ENCODE measurements at places on chromosomes 7 and 10.

GRCh38 chr10:95730233-95730632 is 25.7 kb upstream of the ENTPD1 start:
- DNase-seq: no peak

GRCh38 chr7:18927134-18927533 is 190.3 kb downstream of the TWIST1 start:
- DNase-seq: no peak

- no peak for DNase-seq
These were observed 98.3 kb downstream of the TMEM130 start for GRCh38 chr7:98771519-98771918.

GRCh38 chr10:21055339-21056135 is 158.4 kb upstream of the NEBL start:
- DNase-seq: no peak

GRCh38 chr7:37352974-37353948 is 95.4 kb downstream of the ELMO1 start:
- DNase-seq: no peak

- DNase-seq: no peak
These were observed 108.4 kb downstream of the SFMBT2 start for GRCh38 chr10:7302392-7302906.

GRCh38 chr10:131675104-131675503 is 225.7 kb upstream of the PPP2R2D start:
- no peak for DNase-seq

GRCh38 chr7:98475352-98475751 is 74.5 kb upstream of the BAIAP2L1 start:
- DNase-seq: no peak

DNA sequence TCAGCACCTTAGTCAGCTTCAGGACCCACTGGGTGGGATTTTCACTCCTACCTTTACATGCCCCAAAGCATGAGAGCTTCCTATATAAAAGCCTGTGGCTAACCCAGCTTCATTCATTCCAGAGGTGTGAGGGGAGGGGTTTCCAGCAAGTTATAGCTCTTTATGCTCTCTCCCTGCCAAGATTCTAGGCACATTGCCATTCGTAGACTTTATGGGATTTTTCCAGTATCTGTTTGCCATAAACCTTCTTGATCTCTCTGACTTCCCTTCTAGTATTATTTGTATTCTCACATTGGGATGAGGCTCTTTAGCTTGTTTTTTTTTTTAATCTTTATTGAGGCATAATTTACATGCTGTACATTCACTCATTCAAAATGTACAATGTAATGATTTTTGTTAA is 67.5 kb downstream of the POU6F2 start:
- no peak for DNase-seq

DNA sequence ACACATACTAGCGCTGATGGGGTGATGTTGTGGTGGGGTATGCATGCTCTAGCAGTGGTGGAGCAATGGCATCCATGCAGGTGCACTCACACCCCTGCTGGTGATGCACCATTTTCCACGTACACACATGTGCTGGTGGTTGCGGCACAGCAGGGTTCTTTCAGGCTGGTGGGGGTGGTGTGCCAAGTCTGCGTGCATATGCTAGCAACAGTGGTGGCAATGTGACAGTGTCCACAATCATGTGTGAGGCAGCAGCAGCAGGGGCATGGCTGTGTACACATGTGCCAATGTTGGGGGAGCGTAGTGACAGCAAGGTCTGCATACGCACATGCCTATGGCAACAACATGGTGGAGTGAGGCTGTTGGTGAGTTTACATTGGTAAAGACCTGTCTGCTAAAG is 148.1 kb downstream of the ZWINT start:
- no peak for DNase-seq

- no peak for DNase-seq
These were observed 149.9 kb downstream of the NEURL1 start for GRCh38 chr10:103643381-103643780.

DNA sequence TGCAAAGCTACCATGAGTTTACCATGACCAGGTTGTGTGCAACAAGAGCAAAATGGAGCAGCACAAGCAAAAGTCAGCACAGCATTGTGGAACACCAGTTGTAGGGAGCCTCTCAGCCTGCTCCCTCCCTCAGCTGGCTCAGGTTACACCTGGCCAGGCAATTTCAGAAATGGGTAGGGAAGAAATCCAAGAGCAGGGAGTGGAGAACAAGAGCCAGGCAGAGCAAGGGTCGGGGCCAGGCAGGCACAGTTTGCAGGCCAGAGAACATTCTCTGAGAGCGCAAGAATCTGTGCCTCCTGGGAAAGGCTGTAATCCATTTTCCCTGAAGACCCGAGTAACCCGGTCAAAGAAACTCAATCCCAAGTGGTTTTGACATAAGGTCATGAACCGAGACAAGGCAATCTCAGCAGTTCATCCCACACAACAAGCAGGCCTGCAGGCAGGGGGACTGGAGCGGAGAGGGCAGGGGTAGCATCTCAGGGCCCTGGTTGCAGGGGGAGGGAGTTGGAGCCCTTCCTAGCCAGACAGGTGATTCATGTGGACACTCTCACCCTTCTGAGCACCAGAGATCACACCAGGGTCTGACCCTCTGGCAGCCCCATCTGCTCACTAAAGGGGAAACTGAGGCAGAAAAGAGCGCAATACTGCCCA is 258.4 kb downstream of the PLXNA4 start:
- DNase-seq: no peak

DNA sequence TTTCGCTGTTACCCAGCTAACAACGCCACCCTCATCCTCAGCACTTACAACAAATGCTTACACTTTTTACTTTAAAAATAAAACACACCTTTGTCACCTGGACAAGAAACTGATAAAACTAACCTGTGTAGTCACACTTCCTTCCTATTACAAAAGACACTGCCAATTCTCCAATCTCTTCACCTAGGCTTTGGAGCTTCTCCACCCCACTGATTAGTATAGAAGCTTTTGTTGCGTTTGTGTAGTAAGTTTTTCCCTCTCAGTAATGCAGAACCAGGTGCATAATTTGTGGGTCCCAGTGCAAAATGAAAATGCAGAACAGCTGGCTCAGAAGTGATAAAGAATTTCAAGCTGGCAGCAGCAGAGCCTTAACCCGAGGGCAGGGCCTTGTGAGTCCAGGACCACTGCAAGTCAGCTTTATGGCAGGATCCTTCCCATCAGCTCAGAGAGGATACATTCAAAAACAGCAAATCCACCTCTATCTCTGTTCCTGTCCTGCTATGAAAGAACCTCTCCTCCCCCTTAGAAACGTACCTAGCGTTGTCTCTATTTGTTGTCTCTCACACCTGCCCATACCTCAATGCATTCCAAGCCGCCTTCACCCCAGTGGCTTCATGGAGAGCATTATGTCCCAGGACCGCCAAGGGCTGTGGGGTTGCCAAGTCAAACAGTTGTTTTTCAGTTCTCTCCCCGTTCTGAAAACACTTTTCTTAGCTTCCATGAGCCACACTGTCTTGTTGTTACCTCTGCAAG is 40.3 kb upstream of the EGFR start:
- DNase-seq: no peak

DNA sequence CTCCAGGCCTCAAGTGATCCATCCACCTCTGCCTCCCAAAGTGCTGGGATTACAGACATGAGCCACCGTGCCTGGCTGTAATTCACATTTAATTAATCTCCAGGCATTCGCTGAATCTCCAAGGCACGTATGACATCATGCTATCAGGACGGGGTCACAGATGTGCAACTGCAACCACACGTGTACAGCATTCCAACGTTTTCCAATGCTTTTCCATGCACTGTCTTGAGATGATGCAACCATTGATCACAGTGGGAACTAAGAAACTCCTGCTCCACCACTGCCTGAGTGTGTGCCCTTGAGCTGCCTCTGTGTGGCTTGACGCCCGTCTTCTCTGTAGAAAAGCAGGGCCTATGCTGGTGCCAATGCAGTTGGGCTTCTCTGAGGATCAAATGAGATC is 119.8 kb upstream of the LYZL2 start:
- DNase-seq: no peak

GRCh38 chr7:26627891-26628341 is 236.5 kb downstream of the SKAP2 start:
- no peak for DNase-seq

GRCh38 chr10:12505683-12506082 is 156.3 kb downstream of the CAMK1D start:
- no peak for DNase-seq

GRCh38 chr10:15483215-15484075 is 112.4 kb upstream of the FAM171A1 start:
- no peak for DNase-seq

- DNase-seq: no peak
These were observed 37.0 kb upstream of the LRRC17 start for GRCh38 chr7:102875700-102876295.

GRCh38 chr10:81915504-81915897 is 40.5 kb downstream of the NRG3 start:
- DNase-seq: no peak

DNA sequence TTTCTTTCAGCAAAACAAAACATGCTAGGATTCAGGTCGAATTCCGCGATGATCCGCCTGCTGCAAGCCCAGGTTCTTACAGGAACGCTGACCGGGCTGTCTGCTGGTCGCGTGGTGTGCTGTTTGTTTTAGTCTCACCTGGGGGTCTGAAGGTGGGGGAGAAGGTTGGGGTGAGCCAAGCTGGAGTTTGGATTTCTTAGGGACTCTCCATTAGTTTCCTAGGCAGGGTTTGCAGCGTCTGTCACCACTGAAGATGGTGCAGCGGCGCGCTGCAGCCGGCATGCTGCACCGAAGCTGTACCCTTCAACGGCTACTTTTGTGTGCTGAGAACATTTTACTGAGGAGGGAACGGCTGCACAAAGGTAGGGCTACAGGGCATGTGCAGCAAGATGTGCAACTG is 48.7 kb downstream of the GCC1 start:
- no peak for DNase-seq

- DNase-seq: no peak
These were observed 54.9 kb upstream of the HBP1 start for GRCh38 chr7:107113866-107114265.

DNA sequence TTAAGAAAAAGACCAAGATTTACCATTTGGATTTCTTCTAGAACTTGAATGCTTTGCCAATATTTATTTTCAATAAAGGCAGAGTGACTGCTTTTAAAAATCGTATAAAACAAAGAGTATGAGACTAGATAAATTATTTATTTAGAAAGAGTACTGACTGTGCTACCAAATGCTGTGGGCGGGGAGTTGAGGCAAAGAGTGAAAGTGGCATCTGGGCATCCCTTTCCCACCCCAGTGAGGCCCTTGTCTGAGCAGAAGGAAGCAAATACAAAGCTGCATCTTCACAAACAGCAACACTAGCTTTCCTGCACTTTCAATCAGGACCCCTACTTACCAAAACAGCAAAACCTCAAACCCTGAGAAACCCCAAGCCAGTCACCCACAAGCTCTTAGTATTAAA is 34.9 kb downstream of the ITGB1 start:
- DNase-seq: no peak

DNA sequence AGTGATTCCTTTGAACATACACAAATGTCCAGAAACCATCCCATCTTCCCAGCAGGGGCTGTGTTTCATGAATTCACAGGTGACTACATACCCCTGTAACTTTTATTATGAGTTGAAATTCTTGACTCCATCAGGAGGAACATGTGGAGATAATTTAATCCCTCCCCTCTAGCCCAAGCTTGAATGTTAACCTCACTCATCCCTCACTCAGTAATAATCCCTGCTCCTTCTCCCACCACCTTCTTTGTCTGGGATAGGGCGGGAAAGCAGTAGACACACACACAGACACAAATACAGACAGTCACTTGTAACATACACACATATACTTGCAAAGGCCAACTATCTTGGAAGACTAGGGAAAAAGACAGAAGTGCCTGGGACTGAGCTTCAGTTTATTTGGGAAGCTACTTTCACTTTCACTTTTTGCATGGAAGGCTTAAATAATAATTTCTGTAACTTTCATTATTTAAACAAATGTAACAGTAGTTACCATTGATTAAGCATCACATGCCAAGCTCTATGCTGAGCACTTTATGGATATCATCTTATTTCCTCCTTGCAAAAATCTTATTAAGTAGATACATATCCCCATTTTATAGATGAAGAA is 7.3 kb downstream of the AASS start:
- no peak for DNase-seq

GRCh38 chr7:96014617-96015016 is 242.3 kb downstream of the DYNC1I1 start:
- no peak for DNase-seq

GRCh38 chr10:63265222-63265617 is 132.1 kb downstream of the NRBF2 start:
- DNase-seq: no peak

- DNase-seq: no peak
These were observed 525.1 kb downstream of the KIF20B start for GRCh38 chr10:90226517-90226916.

GRCh38 chr7:38179776-38180226 is 1.8 kb downstream of the STARD3NL start:
- DNase-seq: no peak

DNA sequence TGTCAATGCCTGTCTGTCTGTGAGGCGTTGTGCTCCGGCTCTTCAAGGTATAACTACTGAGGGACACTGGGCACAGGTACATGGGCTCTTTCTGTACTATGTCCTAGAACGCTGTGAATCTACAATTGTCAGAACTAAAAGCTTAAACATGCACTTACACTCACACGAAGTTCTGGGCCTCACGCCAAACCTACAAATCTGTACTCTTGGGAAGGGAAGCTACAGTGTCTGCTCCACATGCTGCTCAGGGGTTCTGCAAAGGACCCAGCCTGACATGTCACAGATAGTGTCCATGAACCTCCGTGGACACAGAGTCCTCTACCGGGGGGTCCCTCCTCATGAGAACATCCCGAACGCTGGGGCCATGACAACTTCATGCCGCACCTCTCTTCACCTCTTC is 268.7 kb downstream of the WDR37 start:
- no peak for DNase-seq

- no peak for DNase-seq
These were observed 864.8 kb upstream of the AUTS2 start for GRCh38 chr7:68733219-68734153.

GRCh38 chr10:122208571-122209430 is 62.3 kb upstream of the BTBD16 start:
- no peak for DNase-seq

GRCh38 chr10:26025523-26025922 is 91.5 kb downstream of the MYO3A start:
- no peak for DNase-seq
